ENCODE measurements at places on chromosomes 1 and 21.

GRCh38 chr21:44267655-44268142, 6.0 kb upstream of the DNMT3L start:
- peak; percentile 33 for DNase-seq
- no peaks in the 10 kb centered on the region for H3K27me3 ChIP-seq
- no peak overlapping the region for H3K27ac ChIP-seq
- no peak overlapping the region for H3K4me3 ChIP-seq

DNA sequence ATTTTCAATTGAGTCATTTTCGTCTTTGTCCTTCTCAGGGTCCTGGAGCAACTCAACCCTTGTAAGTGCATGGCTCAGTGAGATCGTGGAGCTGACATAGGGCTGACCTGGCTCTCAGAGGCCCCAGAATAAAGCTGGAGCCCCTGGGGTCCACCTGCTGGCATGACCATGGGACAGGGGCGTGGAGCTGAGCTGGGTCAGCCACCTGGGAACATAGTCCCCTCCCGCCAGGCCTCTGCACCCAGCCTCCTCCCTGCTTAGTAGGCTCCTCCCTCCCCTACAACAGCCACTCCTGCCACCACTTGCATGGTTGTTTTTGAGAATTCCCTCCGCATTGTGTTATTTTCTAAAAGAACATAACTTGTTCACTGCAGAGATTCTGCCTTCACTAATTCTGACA, 3.1 kb upstream of the RIPK4 start:
- H3K36me3 ChIP-seq: peaks cover 4% of the 10 kb centered on the region
- no peak overlapping the region for H3K27ac ChIP-seq
- H3K4me1 ChIP-seq: peaks cover 24% of the 10 kb centered on the region

GRCh38 chr1:7278827-7279765, 492.0 kb upstream of the VAMP3 start:
- no peak overlapping the region for H3K27ac ChIP-seq
- peaks cover 4% of the 10 kb centered on the region for H3K27me3 ChIP-seq
- no peak for DNase-seq

DNA sequence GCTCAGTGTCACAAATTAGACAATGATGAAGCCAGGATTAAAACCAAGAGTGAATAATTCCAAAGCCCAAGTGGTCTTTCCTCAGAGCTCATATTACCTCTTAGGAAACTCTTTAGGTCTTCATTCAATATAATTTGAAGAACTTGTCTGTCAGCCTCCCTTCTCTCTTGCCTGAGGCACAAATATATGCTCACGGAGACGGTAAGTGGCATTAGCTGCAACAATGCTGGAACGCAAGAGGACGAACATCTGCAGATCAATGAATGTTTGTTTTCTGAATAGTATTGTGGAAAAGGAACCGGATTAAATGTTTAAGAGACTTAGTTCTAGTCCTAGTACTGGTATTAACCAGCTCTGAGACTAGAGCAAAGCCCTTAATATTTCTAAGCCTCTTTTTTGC, 39.7 kb upstream of the LYST start:
- H3K36me3 ChIP-seq: peaks cover 3% of the 10 kb centered on the region
- H3K27me3 ChIP-seq: no peaks in the 10 kb centered on the region
- no peak for DNase-seq
- no peak overlapping the region for H3K27ac ChIP-seq

DNA sequence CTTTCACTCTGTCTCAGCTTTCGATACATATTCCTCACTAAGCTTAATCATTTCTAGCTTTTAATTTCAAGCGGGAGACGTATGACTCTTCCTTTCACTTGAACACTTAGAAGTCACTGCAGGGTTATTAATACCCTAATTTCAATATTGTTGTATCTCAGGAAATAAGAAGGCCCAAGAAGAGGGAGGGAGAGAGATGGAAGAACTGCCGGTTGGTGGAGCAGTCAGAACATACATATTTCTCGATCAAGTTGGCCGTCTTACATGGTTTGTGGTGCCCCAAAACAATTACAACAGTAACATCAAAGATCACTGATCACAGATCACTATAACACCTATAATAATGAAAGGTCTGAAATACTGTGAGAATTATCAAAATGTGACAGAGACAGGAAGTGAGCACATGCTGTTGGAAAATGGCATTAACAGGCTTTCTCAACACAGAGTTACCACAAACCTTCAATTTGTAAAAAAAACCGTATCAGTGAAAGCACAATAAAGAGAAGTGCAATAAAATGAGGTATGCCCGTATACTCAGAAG, 145.4 kb upstream of the HP1BP3 start:
- peak overlapping the region; percentile 59 for H3K27ac ChIP-seq
- peaks cover 26% of the 10 kb centered on the region for H3K36me3 ChIP-seq
- peaks cover 4% of the 10 kb centered on the region for H3K27me3 ChIP-seq
- DNase-seq: no peak
- peaks cover 32% of the 10 kb centered on the region for H3K4me1 ChIP-seq
